ENCODE measurements at places on chromosomes 6 and 20.

GRCh38 chr20:48846516-48847492 is 19.0 kb upstream of the PREX1 start:
- peaks cover 22% of the 10 kb centered on the region for H3K4me1 ChIP-seq
- no peak for DNase-seq
- no peaks in the 10 kb centered on the region for H3K36me3 ChIP-seq

DNA sequence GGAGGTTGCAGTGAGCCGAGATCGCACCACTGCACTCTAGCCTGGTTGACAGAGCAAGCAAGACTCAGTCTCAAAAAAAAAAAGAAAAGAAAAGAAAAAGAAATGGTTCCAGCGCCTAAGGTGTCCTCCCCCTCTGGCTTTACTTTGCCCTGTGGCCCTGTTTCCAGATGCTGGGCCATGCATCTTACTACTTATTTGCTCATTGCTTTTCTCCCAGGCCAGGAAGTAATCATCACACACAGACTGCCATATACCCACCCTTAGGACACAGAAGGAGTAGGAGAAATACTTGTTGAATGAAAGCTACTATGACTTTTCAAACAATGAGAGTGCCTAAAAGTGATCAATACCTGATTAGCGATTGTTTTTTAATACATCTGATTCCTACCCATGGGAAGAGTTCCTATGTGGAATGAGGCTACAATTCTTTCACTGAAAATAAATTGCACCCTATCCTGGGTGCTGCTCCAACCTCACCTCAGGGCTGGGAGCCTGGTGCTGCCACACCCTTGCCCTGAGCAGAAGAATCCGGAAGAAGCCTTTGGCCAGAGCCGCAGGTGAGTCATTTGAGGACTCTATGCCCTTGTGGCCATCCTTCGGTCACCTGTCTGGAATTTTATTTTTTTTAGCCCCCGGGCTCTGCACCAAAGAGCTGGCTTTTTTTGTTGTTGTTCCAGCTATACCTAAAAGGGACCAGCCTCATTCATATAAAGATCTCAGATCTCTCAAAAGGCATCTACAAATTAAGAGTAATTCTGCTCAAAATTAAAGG is 22.7 kb upstream of the TFAP2C start:
- no peak for DNase-seq
- H3K4me3 ChIP-seq = peak overlapping the region; percentile 12
- H3K27ac ChIP-seq = peak overlapping the region; percentile 93
- peaks cover 8% of the 10 kb centered on the region for H3K4me1 ChIP-seq
- no peaks in the 10 kb centered on the region for H3K36me3 ChIP-seq

GRCh38 chr6:121609281-121609680 is 173.8 kb downstream of the GJA1 start:
- no peaks in the 10 kb centered on the region for H3K36me3 ChIP-seq
- H3K4me3 ChIP-seq = no peak overlapping the region
- no peaks in the 10 kb centered on the region for H3K4me1 ChIP-seq
- no peak overlapping the region for H3K27ac ChIP-seq
- peaks cover 1% of the 10 kb centered on the region for H3K27me3 ChIP-seq

DNA sequence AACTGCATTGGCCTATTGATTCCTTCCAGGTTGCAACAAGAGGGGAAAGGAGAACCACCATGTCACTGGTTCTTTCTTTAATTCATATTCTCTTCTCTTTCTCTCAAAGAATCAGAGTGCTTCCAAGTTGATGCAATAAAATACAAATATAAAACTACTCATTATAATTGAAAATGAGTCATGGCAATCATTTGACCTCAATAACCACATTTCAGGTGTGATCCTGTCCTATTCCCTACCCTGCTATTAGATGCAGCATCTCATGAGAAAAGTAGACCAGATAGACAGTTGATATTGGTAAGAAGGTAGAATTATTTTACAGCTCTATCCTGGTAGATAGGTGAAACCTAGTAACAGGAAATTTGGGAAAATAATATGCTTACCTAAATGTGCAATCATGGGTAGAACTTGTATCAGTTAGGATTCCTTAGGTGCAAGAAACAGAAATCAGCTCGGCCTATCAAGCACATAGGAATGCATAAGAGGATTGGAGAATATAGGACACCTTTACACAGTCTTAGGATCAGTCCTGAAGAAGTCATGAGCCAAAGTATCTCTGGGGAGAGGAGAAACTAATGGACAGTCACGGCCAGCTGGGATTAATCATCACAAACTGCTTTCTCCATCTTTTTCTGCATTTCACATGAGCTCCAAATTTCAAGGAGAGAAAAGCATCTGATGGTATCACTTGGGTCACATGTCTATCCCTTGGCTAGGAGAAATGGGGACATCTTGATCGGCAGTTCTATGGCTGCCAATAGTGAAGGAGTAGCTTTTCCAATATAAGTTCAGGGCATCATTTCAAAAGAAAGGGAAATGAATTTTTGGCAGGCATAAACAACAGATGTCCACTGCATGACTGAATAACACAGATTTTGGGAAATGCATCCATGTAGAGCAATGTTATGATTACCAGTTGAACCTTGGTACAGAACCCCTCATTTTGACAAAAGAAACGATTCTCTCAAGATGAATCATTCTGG is 19.3 kb upstream of the RNF146 start:
- H3K4me1 ChIP-seq = no peaks in the 10 kb centered on the region
- H3K4me3 ChIP-seq = no peak overlapping the region
- H3K36me3 ChIP-seq = no peaks in the 10 kb centered on the region
- no peaks in the 10 kb centered on the region for H3K27me3 ChIP-seq
- DNase-seq = no peak

DNA sequence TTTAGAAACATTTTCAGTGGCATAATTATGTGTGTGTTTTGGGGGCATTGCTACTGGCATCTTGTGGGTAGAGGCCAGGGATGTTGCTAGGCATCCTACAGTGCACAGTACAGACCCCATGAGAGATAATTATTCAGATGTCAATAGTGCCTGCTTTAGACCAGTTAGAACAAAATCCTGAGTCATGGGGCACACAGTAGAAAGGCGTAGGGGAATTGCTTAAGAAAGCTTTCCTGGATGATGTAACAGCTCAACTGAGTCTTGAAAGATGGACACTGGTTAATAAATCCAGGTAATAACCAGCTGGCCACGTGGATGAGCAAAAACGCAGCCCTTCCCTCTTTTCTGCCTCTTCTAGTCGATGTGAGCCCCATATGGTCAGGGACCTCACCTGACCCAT is 51.1 kb downstream of the KCNB1 start:
- H3K36me3 ChIP-seq = no peaks in the 10 kb centered on the region
- H3K27me3 ChIP-seq = peaks cover 37% of the 10 kb centered on the region
- no peak overlapping the region for H3K4me3 ChIP-seq
- H3K27ac ChIP-seq = no peak overlapping the region
- H3K4me1 ChIP-seq = no peaks in the 10 kb centered on the region

- no peaks in the 10 kb centered on the region for H3K27me3 ChIP-seq
- peaks cover 3% of the 10 kb centered on the region for H3K36me3 ChIP-seq
- DNase-seq = no peak
- no peak overlapping the region for H3K4me3 ChIP-seq
Observed at GRCh38 chr6:149815788-149816187, 48.4 kb downstream of the LRP11 start.
